ENCODE measurements at places on chromosomes 13 and 19.

- no peak for DNase-seq
Measured at GRCh38 chr13:30457306-30457891, 8.3 kb downstream of the HMGB1 start.

- DNase-seq = no peak
Measured at GRCh38 chr19:10439588-10439987, 19.2 kb downstream of the PDE4A start.

DNA sequence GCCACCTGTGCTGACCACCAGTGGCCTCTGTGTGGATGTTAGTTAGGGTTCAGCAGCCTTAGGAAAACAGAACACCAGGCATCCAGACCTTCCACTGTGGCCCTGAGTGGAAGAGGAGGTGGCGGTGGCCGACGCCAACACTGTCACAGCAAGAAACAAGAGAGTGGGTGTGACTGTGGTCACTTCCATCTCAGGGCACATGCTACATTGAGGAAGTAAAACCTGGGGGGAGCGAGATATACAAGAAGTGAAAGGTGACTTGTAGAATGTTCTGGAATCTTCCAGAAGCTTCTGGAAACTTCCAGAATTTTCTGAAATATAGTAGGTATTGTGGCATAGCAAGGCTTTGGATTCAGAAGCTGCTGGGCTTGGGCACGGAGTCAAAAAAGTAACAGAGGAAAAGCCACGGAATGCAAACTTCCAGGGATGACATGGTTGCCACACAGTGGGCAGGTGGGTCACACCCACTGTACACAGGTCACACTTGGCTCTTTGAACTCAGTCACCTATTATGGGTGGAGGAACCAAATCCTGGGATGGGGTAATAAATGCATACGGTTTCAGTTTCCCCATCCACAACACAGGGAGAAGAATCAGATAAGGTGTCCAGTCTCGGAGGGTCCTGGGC, 24.3 kb downstream of the GNG7 start:
- DNase-seq = no peak

DNA sequence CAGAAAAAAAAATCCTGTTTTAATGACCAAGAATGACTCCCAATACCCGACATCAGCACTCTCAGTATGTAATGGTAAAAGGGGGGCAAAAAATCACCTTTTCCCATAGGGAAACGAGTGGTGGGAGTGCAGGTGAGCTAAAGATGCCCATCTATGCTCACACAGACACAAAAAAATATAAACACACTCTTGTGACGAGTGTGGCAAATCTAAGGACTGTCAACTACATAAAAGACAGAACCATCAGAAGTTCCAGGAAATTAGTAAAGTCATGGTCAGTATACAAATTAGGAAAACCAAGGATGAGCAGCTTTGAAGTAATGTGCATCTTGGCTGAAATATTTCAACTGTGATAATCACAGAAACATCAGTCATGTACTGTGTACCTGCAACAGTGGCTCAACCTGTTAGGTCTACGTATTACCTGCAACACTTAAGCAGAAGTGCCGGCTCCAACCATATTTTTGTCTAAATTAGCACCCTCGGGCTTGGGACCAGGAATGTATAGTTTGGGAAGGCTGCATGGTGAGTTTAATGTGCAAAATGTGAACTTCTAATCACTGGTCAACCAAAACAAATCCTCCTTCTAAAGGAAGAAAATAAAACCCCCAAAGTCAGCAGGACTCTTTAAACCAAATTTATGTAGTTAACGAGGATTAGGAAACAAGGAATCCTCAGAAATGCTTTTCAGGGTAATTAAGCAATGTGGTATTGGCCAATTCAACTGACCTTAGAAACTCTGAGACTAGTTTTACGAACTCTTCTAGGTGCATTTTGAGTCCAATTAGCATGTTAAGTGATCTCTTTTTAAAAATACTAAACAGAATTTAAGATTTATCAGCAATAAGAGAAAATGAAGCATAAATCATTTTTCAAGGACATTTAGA, 24.3 kb downstream of the ANKRD10 start:
- no peak for DNase-seq

DNA sequence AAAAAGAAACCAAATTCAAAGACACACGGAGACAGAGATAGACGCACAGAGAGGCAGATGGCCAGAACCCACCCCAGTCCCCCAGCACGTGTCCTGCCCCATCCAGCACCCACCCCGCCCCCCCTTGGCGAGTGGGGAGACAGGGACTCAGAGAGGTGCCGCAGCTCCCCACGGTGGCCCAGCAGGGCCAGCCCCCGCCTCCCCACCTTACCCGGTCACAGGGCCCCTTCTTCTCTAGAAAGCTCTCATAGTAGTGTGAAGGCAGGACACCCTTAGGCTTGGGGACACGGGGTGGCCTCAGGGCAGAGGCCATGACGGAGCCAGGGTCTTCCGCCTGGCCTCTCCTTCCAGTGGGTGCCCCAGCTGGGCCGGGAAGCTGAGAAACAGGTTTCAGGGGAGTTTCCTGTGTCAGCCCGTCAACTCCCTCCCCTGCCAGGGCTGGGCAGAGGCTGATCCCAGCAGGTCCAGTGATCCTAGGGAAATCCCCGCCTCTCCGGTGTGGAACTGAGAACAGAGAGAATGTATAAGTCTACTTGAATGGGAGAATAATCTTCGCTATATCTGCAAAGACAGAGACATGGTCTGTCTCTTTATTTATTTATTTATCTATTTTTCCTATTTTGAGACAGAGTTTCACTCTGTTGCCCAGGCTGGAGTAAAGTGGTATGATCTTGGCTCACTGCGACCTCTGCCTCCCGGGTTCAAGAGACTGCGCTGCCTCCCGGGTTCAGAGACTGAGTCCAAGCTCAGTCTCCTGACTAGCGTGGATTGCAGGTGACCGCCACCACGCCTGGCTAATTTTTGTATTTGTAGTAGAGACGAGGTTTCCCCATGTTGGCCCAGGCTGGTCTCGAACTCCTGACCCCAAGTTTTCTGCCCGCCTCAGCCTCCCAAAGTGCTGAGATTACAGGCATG, at the start of gene STAP2:
Gene STAP2 (minus strand): TSS at position 387 of the 915 bp plus-strand sequence. CDS start 74 bp downstream, at position 313.
- no peak for DNase-seq

DNA sequence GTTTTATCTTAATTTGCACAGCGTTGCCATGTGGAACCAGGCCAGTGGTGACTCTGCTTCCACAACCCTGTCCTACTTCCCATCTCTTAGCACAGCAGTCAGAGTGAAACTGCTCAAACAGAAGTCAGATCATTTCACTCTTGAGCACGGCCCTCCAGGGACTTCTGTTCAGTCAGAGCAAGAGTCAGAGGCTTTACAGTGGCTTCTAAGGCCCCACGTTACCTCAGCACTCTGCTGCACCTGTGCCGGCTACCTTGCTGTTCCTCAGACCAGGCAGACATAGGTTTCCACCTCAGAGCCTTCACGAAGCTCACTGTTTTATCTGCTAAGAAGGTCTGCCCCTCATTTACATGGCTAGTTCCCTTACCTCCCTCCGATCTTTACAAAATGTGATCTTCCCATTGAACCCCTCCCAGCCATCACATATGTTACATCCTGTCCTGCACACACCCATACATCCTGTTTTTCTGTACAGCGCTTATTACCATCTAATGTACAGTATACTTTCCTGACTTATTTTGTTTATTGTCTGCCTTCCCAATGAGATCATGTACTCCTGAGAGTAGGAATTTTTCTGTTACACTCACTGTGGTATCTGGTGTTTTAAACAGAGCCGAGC, 41.6 kb downstream of the TM9SF2 start:
- no peak for DNase-seq

DNA sequence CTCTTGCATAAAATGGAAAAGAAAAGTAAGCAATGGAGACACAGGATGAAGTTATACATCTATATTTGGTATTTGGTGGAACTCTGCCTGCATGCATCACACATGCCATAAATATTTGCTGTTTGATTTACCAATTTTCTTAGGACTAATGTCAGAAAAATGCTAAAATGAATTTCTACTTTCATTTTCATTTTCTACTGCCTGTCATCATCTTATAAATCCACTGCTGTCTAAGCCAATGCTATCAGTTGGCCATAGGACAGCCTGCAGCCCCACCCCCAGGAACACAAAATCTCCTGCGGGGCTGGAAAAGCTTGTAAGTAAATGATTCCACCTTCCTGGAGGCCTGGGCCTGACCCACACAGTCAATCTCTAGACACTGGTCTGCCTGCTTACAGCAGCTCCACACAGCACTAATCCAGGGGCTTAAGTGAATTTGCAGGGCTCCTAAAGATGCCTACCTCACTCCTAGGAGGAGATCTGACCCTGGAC, 122.0 kb downstream of the ENOX1 start:
- no peak for DNase-seq

GRCh38 chr13:42215578-42216421, 56.2 kb upstream of the AKAP11 start:
- no peak for DNase-seq

GRCh38 chr13:83819611-83820010, 62.7 kb downstream of the SLITRK1 start:
- DNase-seq = no peak

GRCh38 chr19:3625996-3626472, 556 bp downstream of the CACTIN start:
- no peak for DNase-seq

GRCh38 chr19:5016781-5017180, 47.9 kb downstream of the KDM4B start:
- DNase-seq = no peak

- no peak for DNase-seq
Measured at GRCh38 chr19:28961772-28962500, 251.0 kb downstream of the UQCRFS1 start.

- DNase-seq = no peak
Measured at GRCh38 chr13:71772361-71772760, 94.6 kb downstream of the DACH1 start.

DNA sequence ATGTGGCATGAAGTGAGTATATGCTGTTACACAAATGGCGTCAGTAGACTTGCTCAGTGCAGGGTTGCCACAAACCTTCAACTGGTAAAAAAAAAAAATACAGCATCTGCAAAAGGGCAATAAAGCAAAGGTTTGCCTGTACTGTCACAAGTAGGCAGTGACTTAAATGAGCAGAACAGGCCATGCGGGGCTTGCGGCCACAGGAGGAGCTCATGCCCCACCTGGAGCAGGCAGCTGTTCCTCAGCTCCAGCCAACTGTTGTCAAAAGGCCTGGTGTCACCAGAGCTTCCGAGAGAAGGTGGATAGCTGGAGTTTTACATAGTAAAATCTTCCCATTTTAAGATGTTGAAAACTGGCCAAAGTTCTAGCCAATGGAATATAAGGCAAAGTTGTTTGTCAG, 7.7 kb downstream of the ATP7B start:
- peak; percentile 73 for DNase-seq

GRCh38 chr19:41957161-41957837, 1.8 kb downstream of the RABAC1 start:
- no peak for DNase-seq

DNA sequence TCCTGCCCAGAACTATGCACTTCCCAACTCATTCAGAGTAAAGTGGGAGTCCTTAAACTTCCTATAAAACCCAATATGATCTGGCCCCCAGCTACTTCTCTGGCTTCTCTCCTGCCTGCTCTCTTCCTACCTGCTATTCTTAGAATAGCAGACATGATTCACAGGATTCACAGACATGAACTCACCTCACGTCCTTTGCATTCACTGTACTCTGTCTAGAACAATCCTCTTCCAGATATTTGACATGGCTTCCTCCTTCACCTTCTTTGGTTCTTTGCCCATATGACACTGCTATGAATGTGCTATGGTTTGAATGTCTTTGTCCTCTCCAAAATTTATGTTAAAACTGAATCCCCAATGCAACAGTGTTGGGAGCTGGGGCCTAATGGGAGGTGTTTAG, 154.9 kb downstream of the UGGT2 start:
- DNase-seq = no peak

DNA sequence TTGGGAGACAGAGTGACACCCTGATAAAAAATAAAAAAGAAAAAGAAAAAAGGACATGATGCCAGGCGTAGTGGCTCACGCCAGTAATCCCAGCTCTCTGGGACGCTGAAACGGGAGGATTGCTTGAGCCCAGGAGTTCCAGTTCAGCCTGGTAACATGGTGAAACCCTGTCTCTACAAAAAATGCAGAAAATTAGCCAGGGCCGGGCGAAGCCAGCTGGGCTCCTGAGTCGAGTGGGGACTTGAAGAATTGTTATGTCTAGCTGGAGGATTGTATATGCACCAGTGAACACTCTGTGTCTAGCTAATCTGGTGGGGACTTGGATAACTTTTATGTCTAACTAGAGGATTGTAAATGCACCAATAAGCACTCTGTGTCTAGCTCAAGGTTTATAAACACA, 32.3 kb downstream of the TMPRSS9 start:
- no peak for DNase-seq

DNA sequence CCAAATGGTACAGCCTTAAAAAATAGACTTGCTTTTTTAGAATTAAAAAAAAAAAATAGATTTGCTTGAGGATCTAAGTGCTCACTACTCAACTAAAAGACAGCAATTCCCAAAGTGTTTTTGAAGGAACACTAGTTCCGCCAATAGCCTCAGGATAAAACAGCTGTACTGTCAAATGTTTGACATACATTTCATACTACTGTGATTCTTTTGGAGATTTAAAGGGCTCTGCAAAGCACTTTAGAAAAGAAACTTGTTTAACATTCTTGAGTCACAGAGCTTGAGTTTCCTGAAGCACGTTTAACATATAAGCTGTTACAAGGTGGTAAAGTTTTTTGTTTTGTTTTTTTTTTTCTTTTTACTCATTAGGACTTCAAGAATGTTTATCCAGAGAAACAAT, 23.1 kb upstream of the KLF5 start:
- DNase-seq = no peak

DNA sequence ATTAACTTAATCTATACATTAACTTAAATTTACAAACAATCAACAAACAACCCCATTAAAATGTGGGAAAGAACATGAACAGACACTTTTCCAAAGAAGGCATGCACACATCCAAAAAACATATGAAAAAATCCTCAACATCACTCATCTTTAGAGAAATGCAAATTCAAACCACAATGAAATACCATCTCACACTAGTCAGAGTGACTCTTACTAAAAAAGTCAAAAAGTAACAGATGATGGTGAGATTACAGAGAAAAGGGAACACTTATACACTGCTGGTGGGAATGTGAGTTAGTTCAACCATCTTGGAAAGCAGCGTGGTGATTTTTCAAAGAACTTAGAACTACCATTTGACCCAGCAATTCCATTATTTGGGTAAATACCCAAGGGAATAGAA, 759.2 kb upstream of the SLITRK1 start:
- DNase-seq = no peak
